ENCODE measurements at places on chromosomes 16 and 17.
A peak's percentile ranks its signal among the peaks of the same experiment; 100 is the strongest.

- DNase-seq = no peak
Observed at GRCh38 chr17:1053661-1054360, 56.9 kb downstream of the TIMM22 start.

- DNase-seq = no peak
Observed at GRCh38 chr16:74200921-74201320, 95.7 kb upstream of the PSMD7 start.

DNA sequence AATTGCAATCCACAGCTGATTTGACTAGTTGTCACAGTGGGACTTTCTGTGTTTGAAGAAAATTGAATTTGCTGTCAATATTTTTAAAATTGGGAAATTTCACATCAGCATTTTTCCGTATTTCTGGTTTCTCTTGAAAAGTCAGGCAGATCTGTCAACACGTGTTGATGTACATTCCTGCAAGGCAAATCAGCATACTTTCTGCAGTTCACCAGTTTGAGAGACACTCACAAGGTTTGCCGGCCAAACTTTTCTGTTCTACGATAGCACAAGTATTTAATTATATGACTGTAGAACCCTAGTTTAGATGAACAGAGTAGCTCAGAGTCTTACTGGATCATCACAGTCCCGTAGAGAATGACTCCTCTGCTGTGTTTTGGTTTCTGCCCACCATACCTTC, 102.0 kb downstream of the ADAMTS18 start:
- no peak for DNase-seq

GRCh38 chr17:1727258-1727789, 2.8 kb downstream of the WDR81 start:
- no peak for DNase-seq

- DNase-seq = peak; percentile 73
Observed at GRCh38 chr17:2083613-2084035, 28.7 kb downstream of the HIC1 start.

DNA sequence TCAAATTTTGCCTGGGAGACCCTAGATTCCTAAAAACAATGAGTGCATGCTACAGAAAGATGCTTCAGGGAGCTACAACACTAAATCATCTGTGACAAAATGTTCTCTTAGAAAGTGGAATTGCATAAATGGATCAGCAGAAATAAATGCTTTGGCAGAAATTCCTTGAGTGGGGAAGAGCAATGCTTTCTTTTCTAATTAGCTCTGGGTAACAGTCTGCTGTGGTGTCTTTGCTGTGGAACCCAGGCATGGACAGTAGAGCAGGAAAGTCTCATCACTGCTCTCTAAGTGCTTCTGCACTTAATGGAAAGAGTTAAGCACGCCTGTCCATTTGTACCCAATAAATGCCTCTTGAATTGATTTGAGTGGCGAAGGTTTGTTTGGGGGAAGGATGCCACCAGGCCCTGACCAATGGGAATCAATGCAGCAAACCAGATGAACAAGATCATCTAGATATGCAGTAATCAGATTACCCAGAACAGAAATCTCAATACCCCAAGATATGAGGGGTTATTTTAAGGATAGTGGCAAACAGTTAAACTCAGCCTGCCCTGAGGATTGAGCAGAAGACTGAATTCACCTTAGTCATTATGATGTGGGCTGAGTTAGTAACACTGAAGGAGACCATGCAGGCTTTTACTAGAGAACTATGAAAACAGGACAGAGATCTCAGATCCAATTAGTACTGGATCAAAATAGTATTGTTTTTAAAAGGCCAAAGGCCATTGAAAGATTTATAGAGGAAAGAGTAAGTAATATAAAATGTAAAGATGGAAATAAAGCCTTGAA, 13.6 kb downstream of the HLF start:
- no peak for DNase-seq

GRCh38 chr17:36856903-36857381, 80.3 kb upstream of the LHX1 start:
- DNase-seq = no peak

All from GF-D8 (cell line).